ENCODE measurements at places on chromosomes 1 and 21.

GRCh38 chr21:39444421-39445180 is 977 bp downstream of the LCA5L start:
- DNase-seq: peak; percentile 62

- DNase-seq: no peak
These were observed 157.7 kb downstream of the LYPLAL1 start for GRCh38 chr1:219331424-219331823.

DNA sequence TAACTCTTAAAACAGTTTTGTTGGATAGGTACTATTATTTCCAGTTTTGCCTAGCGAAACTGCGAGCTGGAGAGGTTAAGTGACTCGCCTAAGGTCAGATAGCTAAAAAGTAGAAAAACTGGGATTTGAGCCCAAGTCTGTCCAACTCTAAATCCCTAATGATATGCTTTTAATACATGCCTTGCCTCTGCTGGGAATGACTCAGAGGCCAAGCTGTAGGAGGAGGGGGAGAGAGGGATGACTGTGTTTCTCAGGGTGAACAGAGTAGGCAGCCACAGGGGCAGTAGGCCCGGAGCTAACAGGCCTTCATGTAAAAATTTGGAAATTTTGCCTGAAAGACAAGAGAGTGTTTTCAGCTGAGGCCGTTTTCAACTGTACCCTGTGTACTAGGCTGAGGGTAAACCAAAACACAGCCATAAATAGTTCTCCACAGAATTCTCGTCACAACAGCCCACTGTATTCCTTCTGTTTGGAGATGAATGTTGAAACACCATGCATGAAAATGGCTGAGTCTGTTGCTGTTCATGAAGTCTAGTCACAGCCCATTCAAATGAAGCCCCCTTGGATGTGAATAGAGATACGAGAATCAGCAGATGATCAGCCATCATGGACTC is 107.5 kb upstream of the HOOK1 start:
- DNase-seq: peak; percentile 75

GRCh38 chr1:240998024-240998423 is 359.0 kb downstream of the RGS7 start:
- DNase-seq: peak; percentile 8

DNA sequence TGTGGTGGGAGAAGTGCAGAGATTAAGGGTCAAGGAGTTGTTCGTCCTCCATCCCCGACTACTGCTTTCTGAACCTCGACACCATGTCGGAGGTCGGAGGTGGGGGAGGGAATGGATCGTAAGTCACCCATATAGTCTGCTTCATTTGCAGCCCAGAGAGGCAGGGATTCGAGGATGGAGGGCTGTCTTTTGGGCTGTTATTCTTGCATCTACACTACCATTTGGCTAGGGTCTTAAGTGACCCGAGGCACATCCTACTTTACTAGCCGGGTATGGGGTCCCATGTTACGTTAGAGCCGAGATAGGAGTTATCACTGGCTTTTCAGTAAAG is 578 bp downstream of the USP21 start:
- DNase-seq: no peak

DNA sequence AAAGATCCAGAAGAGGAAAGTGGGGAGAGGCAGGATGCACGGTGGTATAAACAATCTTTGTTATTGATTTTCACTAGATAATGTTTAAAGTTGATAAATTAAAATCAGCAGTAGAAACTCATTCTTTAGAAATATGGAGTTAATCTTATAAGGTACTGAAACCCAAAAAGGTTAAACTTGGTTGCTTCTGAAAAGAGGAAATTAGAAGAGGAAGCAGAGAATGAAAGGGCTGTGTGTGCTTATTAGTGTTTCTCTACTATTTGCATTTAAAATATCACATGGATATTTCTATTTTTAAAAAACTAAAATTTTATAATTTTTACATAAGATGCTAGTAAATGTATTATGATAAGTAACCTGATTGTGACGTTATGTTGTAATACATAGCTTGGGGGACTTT is 24.4 kb downstream of the C1orf141 start:
- DNase-seq: no peak

DNA sequence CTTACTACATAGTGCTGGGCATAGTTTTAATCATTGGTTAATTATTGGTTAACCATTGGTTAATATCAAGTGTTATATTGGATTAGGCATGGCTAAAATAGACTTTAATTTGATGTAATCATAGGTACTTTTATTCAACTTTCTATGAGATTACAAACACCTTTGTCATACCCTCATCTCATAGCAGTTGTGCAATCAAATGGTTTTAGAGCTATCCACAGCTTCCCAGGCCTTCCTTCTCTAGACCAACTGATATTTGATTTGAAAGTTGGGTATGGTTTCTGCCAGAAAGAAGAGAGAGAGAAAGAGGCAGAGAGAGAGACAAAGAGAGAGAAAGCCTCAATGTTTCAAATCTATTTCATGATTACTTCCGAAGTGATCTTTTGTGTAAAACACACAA is 9.6 kb upstream of the RGS1 start:
- DNase-seq: no peak

DNA sequence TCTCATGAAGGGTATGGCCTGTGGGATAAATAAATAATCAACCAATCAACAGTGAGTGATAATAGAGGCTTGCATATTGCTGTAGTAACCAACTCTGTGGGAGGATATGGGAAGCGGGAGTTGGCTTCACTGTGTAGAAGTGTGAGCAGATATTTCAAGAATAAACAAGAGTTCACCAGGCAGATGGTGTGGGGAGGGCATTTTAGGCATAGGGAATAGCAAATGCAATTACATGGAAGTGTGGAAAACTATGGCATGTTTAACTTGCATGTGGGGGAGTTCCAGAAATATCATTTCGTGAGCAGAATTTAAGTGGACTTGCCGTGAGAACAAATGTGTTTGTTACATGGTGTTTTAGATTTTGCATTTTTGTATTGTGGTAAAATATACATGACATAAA is 95.2 kb downstream of the SPATA46 start:
- no peak for DNase-seq

- no peak for DNase-seq
These were observed 16.8 kb downstream of the LGR6 start for GRCh38 chr1:202210385-202210784.

DNA sequence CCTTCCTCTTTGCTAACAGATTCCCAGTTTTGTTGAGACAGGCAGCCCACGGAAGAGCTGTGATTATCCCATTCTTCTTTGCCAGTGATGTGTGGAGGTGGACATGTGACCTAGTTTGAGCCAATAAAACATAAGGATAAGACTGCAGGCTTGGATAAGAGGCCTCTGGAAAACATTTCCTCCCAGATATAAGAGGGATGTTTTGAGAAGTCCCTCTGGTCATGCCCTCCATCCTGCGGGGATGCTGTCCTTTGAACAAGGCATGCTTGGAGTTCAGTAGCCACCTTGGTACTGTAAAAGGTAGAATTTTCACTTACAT is 155.7 kb downstream of the TM2D1 start:
- DNase-seq: no peak
